ENCODE measurements at places on chromosomes 5 and 9. TPM values are rescaled to one million over a fixed set of nuclear protein-coding genes. Genes with fewer than 3 reads are reported as not detected.

GRCh38 chr9:19137282-19137681 is 10.0 kb upstream of the PLIN2 start:
- DNase-seq = peak; percentile 60

Gene UQCRQ
- total RNA-seq = 373 TPM

GRCh38 chr5:135398160-135398854 is 724 bp downstream of the MACROH2A1 start:
- DNase-seq = peak; percentile 41

DNA sequence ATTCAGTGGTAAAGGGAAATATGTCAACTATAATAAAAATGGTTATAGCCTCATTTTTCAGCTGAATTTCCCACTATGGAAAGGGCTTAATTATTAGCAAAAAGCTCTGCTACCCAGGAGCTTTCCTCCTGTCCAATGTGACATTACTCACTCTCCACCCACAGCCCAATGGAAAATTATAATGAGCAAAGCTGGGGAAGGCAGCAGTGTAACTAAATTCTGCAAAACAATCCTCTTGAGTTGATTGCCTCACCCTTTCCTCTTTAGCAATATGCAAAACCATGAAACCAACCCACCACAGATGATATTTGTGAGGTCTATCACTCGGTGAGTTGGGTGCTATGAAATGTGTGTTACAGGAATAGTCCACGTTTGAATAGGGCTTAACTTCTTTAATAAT is 14.0 kb upstream of the PLPPR1 start:
- no peak for DNase-seq

DNA sequence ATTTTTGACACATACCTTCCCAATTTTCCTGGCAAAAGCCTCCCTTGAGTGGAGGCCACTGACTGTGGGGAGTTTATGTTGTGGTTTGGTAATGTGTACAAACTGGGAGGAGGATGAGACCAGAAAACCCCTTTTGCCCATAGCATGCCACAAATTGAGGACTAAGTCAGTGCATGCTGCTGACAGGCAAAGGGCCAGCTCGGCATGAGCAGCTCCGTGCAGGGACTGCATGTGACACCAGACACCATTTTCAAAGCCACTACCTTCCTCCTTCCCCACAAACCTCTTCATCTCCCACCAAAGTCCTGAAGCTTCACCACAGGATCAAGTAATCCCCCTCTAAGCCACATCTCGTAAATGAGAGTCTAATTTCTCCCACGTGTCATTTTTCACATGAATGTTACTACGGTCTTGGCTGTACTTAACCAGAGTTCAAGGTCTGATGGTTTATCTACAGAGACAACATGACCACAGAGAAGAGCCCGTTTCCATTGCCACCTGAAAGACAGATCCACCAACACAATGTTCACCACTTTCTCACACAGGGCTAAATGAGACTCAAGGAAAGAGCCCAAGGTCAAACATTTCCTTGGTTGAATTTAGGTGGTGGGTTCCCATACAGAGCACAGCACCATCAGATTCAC is 106.5 kb downstream of the NFIB start:
- DNase-seq = no peak

GRCh38 chr9:123867034-123867433 is 62.9 kb downstream of the DENND1A start:
- DNase-seq = no peak

Gene PCDHA12
- not detected for total RNA-seq

DNA sequence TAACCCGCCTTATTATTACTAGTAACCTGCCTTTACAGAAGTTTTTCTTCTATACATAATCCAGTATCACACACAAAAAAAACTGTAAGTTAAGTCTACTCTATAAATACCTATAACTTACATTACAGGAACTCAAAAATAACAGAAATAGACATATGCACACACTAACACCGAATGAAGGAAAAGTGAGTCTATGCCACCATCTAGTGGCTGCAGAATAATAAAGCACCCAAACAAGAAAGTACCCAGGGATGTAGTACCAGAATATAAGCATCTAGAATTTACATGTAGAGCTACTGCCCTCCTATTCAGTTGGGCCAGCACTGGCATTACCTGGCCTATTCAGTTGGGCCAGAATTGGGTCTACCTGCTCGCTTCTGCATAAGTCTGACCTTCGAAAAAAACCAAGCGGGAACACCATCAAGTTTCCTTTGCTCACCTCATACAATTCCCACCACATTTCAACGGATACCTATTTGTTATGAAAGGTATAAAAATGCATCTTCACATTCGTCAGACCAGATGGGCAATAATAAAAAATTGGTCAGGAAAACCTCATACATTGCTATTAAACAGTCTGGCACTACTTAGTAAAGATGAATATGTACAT is 4.0 kb upstream of the NIPSNAP3A start:
- DNase-seq = peak; percentile 68

Gene PCDHGC5
- 1.4 TPM for total RNA-seq

GRCh38 chr9:127216888-127217217 is 47.7 kb upstream of the GARNL3 start:
- no peak for DNase-seq

DNA sequence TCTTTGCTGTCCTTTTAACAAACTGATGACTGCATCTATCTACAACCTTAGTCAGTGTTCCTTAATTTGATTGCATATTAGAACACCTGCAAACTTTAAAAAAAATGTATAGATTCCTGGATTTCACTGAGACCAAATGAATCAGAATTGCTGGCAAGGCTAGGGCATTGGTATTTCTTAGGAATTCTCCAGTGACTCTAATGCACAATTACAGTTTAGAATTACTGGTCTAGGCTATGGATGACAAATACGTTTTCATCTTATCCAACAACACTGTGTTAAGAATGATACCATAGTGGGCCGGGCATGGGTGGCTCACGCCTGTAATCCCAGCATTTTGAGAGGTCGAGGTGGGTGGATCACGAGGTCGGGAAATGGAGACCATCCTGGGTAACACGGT is 545.9 kb upstream of the RIOK2 start:
- DNase-seq = no peak

- no peak for DNase-seq
Measured at GRCh38 chr5:134135091-134135655, 20.7 kb downstream of the TCF7 start.

Gene FAM81B
- not detected for total RNA-seq

Gene FOXE1
- not detected for total RNA-seq

Gene LRRC19
- not detected for total RNA-seq

Gene DOK3
- total RNA-seq = 4.4 TPM
